ENCODE measurements at places on chromosomes 11 and 22. TPM values are rescaled to one million over a fixed set of nuclear protein-coding genes. Genes with fewer than 3 reads are reported as not detected.
A peak's percentile ranks its signal among the peaks of the same experiment; 100 is the strongest.

Gene DRD4
- total RNA-seq: 0.16 TPM

Gene OR2AT4
- total RNA-seq: not detected

Gene MMP8
- total RNA-seq: not detected

Gene NDUFS8
- total RNA-seq: 128 TPM

Gene POU2AF2
- not detected for total RNA-seq

Gene APOL6
- 8.1 TPM for total RNA-seq

Gene WNT11
- 0.08 TPM for total RNA-seq

DNA sequence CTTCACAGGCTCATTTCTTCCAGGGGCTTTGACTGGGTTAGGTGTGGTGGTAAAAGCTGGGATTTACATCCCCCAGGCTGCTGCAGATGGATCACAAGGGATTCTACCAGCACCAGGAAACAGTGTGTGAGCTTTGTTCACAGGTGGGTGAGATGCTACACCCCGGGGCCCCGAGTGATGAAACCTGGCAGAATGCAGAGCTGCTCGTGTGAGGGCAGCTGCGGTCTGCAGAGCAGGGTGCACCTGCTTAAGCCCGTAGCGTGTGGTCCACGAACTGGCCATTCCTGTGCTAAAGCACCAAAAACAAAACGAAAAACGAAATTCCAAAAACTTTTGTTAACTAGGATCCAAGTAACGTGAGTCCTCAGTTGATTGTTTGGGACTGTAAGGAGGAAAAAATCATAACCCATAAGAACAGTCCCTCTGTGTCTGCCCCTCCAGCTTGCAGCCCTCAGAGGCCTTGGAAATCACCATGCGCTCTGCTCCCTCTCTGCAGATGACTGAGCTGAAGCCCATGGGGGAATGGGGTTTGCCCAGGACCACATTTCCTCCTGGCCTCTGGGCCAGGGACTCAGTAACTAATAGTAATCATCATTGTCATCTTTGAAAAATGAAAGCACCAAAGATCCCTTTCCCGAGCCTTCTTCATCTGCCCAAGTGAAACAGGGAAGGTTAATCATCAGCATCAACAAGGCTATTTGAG is 24.6 kb downstream of the ELF5 start:
- no peak for ATAC-seq

DNA sequence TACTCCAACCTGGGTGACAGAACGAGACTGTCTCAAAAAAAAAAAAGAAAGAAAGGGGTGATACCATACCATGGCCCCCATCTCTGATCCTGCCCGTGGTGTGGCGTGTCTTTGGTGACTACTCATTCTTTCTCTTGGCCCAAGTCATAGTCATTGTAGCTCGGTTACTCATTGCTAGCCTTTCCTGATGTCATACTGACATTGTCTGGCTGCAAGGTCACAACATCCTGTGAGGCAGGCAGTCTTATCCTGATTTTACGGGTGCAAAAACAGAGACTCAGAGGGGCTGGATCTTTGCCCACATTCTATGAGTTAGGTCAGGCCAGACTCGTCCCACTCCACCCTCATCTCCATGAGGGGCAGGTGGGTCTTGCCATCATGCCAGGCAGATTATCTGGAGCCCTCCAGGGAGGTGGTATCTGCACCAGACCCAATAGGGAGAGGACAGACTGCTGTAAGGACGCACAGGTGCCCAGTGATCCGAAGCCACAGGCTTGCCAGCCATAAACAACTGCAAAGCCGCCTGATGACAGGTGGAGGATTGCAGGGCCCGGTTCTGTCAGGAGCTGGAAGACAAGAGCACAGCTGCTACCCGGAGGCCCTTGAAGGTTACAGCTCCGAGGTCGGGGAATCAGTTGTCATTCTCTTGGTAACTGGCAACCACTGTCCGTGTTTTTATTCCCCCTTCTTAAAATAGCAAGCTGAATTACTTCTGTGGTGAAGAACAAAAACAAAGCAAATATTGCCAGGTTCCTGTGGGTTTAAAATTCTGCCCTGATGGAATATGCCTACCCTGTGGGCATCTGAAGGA is 13.8 kb downstream of the TOM1 start:
- ATAC-seq: peak; percentile 24

GRCh38 chr11:76376746-76377558 is 4.0 kb downstream of the THAP12 start:
- ATAC-seq: no peak

GRCh38 chr11:102017026-102017425 is 30.2 kb upstream of the CFAP300 start:
- no peak for ATAC-seq

DNA sequence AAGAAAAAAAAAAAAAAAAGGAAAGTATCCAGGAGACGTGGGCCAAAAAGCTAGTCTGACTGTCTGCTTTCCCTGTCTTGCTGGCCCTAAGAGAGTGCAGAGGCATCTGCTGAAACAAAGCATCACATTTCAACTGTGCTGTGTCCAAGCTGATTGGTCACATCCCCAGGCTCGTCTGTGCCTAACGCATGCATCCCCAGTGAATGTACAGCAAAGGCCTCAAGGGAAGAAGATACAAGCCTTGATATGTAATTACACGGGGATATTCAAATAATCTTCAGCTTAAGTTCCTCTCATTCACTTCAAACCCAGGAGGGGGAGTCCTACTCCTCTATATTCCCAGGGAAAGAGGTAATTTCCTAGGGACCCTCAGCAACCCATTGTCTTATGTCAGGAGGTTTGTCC is 5.4 kb upstream of the SORL1 start:
- no peak for ATAC-seq

DNA sequence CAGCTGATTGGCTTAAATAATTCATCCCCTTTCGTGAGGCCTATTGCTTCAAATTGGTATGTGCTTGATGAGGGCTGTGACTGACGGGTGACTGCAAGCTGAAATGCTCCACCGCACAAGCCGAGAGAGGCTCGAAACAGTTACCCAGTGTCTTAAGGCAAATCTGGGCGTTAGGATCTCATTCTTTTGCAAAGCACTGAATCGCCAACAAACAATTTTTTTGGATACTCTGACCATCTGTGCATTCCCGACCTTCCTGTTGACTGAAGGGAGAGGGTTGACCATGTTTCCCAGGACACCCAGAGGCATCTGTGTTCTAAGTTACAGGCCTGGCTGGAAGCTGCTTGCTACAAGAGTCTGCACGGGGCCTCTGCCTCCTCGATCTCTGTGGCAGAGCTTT is 32.1 kb downstream of the CACNG2 start:
- no peak for ATAC-seq

DNA sequence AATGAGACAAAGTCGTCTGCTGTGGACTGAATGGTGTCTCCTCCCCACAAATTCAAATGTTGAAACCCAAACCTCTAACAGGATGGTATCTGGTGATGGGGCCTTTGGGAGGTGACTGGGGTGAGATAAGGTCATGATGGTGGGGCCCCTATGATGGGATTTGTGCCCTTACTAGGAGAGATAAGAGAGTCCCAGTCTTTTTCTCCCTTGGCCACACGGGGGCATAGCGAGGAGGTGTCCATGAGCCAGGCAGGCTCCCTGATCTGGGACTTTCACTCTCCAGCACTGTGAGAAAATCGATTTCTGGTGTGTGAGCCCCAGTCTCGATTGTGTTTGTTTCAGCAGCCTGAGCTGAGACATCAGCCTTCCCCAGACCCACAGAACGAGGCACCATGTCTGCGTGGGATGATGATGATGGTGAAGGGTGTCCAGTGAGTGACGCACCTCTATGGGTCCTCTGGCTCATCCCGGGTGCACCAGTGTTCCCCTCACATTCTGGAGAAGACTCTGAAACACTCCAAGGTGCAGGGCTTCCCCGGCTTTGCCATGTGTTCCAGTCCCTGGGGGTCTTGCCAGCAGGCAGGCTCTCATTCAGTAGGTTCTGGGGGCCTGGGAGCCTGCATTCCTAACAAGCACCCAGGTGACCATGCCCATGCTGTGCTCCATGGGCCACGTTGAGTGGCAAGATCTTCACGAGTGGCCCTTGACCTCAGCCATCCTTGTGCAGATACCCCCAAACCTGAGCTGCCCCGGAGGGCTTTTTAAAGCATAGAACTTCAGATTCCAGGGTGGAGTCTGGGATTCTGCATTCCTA is 363.0 kb downstream of the CTTN start:
- no peak for ATAC-seq

- no peak for ATAC-seq
These were observed at the start of gene ARRB1 for GRCh38 chr11:75351541-75351790. TSS of gene ARRB1 (minus strand) at chr11:75351661. CDS start at chr11:75351607, 54 bp downstream.

DNA sequence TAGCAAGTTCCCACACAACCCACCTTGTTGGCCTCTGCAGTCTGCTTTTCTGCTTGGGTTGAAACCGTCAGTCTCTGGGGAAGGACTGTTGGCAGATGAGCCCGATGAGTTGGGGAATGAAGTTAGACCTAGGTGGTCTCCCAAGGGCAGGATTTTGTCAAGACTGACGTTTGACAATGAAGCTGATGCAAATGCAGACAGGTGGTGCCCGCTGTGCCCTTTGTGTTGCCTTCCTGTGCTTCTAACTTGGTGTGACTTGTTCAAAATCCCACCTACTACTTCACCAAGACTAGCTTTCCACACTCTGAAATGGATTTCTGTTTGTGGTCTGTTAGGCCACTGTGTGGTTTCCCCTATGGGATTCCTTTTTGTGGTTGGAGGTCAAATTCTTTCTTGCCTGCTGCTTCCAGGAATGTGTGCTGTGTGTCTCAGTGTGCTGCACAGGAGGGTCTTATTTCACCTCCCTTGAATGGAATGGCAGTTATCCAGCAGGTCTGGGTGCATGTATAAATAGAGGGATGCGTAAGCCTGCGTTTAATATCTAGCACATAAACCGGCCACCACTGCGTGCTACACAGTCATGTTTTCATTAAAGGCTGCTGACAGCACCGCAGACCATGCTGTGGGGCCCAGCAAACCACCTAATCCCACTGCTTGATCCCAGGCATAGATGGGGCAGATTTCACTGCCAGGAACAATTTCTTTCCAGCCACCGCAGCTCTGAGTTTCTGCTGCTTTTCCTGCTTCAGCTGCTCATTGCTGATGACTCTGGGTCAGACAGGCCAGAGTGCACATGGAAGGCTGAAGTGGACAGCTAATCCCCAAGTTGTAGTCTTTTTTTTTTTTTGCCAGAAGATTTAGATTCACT is 44.8 kb downstream of the ADAMTS8 start:
- no peak for ATAC-seq

GRCh38 chr22:42033263-42034181 is 34.9 kb downstream of the WBP2NL start:
- ATAC-seq: no peak

GRCh38 chr11:66267039-66267378 is 1.4 kb upstream of the RAB1B start:
- no peak for ATAC-seq

GRCh38 chr11:13487661-13488030 is 8.2 kb downstream of the PTH start:
- peak; percentile 32 for ATAC-seq

GRCh38 chr11:66922551-66922950 is 35.6 kb downstream of the PC start:
- ATAC-seq: no peak

DNA sequence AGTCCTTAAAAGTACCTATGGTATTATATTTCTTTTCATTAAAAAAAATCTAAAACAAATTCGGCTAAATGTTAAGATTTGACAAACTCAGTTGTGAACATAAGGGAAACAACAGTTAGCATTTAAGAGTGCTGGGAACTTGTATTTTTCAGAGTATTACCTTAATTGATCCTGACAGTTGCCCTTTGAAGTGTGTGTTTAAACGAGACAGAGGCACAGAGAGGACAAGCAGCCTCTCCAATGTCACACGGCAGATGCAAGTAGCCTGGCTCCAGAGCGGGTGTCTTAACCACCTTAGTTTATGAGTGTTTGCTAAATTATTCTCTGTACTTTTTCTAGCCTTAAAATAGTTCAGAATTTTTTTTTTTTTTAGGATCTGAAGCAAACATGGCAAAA is 80.9 kb downstream of the TIMP3 start:
- no peak for ATAC-seq

DNA sequence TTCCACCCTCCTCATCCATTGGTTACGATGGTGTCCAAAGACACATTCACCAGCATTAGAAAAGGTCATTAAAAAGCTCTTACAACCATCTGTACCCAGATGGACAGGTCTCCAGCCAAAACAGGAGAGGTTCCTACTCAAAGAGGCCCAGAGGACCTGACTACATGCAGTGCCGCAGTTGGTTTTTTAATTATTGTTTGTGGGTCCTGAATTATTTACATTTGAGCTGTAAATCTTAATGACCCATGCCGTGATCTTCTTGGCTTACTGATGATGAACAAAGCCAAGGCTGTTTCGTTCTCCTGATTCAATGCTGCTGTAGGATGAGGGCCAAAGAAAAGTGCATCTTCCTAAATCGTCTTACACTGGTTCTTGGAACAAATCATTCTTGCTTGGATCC is 83.7 kb downstream of the CADM1 start:
- ATAC-seq: no peak

DNA sequence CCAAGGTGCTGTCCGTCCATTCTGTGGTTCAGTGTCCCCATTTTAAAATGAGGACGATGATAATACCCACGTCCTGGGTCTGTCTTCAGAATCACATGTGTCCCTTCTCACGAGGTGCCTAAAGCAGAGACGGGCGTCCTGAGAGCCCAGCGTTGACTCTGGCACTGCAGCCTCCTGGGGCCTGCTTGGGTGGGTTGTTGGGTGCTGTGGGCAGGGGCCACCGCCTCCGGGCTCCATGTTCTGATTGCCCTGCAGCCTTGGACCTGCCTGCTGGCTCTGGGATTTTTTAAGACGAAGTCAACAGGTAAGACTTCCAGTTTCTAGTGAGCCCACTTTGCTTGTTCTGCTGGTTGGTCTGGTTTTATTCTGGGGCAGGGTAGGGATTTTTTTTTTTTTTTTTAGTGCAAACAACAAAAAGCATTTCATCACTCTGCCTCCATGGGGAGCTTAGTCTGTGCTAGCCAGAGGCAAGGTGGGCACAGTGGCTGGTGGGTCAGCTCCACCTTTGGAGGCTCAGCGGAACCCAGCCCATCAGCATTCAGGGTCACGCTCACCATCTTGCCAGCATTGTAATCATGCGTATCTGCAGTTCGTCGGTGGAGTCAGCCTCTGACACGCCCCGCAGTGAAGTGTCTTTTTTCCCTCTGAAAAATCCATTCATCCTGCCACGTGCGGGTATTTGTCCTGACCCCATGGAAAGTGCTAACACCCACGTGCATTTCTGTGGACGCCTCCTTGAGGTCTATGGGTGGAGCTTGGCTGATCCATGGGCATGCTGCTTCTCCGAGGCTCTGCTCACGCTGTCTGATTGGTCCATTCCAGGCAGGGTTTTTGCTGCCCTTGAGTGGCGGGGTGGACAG is 28.3 kb downstream of the NADSYN1 start:
- ATAC-seq: peak; percentile 67

- ATAC-seq: no peak
These were observed 44.0 kb downstream of the IGF2 start for GRCh38 chr11:2095198-2095520.

DNA sequence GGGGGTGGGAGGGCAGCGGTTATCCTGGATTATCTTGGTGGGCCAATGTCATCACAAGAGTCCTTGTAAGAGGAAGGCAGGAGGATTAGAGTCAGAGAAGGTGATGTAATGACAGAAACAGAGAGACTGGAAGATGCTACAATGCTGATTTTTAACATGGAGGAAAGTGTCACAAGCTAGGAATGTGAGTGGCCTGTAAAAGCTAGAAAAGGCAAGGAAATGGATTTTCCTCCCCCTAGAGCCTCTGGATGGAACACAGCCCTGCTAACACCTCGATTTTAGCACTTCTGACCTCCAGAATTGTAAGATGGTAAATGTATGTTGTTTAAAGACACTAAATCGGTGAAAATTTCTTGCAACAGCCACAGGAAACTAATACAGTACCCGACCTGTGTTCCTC is 109.3 kb downstream of the MN1 start:
- no peak for ATAC-seq
